ENCODE measurements at places on chromosomes 4 and X.

- DNase-seq, result no peak
Observed at GRCh38 chrX:39497702-39498265, 600.0 kb downstream of the BCOR start.

- DNase-seq, result no peak
Observed at GRCh38 chr4:149741186-149741831, 74.3 kb downstream of the IQCM start.

- no peak for DNase-seq
Observed at GRCh38 chr4:147793569-147794313, 61.9 kb downstream of the ARHGAP10 start.

DNA sequence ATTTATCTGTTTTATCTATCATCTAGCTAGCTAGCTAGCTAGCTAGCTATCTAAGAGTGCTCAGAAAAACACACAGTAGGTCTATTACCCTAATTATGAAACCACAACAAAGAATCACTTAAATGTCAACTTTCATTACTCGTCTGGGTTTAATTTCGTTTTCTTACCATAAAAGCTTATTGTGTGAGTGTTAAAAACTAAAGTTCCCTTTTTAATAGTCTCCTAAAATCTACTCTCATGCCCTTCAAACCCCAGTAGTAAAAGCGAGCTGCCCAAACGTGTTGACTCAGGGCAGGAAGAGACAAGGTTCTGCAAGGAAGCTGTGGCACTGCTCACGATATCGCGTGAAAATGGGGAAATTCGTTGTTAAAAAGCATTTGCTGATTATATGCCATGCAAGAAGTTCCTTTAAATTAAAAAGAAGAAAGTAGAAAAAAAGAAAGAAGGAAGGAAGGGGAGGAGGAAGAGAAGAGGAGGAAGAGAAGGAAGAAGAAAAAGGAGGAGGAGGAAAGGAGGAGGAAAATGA is 595 bp downstream of the MBNL3 start:
- DNase-seq, result no peak

DNA sequence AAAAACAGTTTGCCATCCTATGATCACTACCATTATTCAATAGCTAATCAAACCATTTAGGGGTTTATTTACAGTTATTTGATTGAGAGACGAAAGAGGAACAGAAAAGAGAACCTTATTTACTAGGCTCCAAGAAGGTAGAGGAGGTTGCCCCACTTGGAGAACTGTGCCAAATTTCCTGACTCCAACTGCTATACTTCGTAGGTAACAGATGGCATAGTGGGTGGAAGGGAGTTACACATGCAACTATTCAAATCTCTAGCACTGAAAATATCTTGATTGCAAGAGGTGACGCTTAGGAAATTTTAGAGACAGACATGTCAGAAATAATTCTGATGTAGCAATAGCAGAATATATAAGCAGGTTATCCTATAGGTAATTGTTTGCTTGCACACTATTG is 38.0 kb upstream of the TMPRSS11F start:
- DNase-seq, result no peak

DNA sequence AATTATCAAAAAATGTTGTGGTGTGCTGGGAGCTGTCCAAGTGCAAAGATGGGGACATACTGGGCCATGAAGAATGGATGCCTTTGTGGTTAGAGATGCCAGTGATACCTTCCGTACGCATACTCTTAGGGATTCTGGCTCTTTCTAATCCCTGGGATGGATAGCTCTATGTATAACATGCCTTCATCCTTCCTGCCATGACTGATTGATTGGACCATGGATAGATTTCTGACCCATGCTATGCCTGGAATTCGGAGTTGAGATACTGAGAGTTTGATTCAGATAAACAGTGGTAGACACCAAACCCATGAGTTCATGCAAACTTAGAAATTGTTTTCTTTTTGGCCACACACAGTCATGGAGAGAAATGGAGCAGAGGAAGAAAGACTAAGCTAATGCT is 147.2 kb upstream of the WDFY3 start:
- DNase-seq, result no peak

GRCh38 chr4:4248029-4248884 is at the start of gene TMEM128:
TSS of gene TMEM128 (minus strand) at chr4:4248223. CDS start at chr4:4248202, 21 bp downstream.
- peak; percentile 64 for DNase-seq

- no peak for DNase-seq
Observed at GRCh38 chr4:98517218-98518021, 141.0 kb downstream of the TSPAN5 start.

DNA sequence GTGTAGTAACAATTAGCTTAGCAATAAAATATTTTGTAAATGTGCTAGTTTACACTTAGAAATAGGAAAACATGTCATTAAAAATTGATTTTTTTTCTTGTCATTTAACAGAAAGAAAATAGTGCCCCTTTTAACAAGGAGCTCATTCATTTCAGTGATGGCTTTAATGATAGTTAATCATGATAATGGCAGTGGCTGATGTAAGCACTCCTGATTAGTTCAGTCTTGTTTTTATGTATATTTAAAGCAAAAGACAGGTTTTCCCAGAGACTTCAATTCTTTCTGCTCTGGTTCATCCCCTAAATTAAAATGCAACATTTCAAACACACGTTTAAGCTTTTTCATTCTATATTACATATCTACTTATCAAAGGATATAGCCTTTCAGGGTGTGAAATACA is 1039.5 kb upstream of the PCDH7 start:
- DNase-seq, result no peak

DNA sequence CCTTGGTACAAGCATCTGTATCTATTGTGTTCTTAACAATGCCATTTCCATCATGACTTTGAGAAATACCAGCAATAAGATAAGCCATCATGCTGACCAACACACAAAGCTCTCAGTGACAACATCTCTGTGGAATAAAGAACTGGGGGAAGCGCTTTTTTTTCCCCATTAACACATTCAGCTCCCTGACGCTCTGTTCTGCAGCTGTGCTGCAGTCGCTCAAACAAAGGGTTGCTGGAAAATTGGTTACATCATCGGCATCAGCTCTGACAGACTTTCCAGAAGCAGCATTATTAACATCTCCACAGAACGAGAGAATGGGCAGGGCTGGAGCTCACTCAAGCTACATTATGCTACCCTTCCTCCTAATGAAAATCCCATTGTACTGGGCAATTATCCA is 39.9 kb downstream of the DCX start:
- no peak for DNase-seq

- no peak for DNase-seq
Observed at GRCh38 chr4:84417997-84418709, 80.9 kb downstream of the NKX6-1 start.
